ENCODE measurements at places on chromosomes 1 and 21.
A peak's percentile ranks its signal among the peaks of the same experiment; 100 is the strongest.

GRCh38 chr1:117573386-117574023, 32.3 kb upstream of the TENT5C start:
- no peak for DNase-seq

DNA sequence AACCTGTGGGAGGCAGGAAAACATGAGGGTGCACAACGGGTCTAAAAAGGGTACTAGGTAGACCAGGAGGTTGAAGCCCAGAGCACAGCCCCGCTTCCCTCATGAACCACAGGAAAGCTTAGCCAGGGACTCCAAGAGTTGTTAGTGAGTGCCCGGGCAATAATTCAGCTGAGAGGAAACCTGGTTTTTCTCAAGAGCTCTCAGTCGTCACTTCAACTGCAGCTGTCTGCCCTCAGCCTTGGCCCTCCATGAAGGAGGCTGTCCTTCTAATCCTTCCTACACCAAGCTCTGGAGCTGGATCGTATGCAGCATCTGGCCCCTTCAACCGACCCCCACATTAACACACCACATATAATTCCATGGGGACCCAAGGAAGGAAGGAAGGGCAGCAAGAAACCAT, 77.0 kb upstream of the BACE2 start:
- DNase-seq, result no peak

GRCh38 chr1:193979219-193979618, 792.8 kb upstream of the B3GALT2 start:
- DNase-seq, result no peak

GRCh38 chr1:239125027-239125426, 261.3 kb upstream of the CHRM3 start:
- no peak for DNase-seq

GRCh38 chr1:201026836-201027235, 3.3 kb upstream of the KIF21B start:
- DNase-seq, result no peak

GRCh38 chr1:235919127-235919832, 52.6 kb upstream of the LYST start:
- no peak for DNase-seq

DNA sequence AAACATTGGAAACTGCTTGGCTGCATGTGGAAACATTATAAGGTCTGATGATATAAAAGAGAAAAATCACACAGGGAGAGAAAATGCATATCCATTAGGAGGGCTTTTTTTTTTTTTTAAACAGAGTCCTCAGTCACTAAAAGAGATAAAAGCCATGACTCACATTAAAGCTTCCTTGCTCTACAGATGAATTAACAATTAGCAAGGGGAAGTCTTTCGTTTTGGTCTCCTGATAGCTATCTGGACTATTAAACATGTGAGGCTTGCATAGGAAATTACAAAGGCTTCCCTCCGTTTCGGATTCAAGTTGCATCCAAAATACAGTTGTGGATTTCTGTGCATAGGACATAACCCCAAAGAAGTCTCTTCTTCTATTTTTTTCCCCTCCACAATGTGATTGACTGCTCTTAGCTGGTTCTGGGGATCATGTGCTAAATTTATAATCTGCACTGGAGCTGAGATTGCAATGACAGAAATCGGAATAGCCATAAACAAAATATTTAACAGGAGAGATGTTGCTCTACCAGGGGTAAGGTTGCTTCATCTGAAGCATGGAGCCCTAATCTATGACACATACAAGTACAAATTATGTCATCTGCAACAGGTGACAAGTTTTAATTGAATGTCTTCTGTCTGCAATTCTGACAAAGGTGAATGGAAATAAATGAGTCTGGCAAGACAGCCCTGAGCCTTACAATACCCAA, 146.8 kb downstream of the ESRRG start:
- DNase-seq, result no peak

- DNase-seq, result no peak
These were observed 10.5 kb upstream of the ZNF644 start for GRCh38 chr1:91032349-91032748.

- no peak for DNase-seq
These were observed 611 bp upstream of the ZSWIM5 start for GRCh38 chr1:45206808-45207623.

DNA sequence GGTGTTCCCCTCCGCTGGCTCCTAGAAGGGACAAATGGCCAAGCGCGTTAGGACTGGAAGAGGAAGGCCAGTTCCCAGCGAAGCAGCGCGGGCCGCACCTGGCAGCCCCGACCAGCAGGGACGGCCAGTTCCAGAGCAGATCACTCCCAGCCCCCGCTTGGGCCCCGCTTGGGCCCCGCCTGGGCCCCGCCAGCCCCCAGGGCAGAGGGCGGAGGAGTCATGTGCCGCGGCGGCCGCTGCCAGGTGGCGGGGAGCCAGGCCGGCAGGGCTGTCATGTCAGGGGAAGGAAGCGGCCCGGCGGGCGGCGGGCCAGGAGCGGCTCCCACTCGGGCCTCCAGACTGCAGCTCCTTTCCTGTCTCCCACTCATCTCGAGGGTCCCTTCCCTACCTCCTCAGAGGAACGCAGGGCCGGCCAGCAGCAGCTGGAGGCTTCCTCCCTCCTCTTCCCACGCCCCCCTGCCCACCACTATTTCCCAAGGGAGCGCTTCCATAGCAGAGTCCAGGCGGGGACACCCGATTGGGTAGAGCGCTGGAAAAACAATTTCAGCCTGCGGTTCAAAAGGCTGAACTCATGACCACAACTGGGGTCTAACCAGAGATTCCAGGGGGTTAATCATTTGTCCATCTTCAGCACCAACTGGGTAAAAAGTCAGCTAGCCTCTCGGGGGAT, 16.5 kb downstream of the ZNF697 start:
- peak; percentile 10 for DNase-seq

DNA sequence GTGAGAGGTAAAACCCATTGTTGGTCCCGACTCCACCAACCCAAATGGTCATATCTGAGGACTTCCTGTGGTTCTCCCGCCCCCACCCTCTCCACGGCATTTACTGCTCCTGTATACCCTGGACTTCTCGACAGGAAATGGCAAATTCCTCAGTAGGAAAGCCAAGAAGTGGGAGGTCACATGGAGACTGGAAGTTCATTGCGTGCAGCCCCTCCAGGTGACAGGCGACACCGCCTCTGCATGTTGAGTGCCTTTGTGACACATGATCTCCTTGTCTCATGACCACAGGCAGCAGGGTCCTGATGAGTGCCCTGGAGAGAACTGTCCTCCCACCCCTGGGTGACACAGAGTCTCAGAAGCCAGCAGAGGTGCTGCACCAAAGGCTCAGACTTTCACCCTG, 24.2 kb downstream of the ERG start:
- DNase-seq, result no peak

DNA sequence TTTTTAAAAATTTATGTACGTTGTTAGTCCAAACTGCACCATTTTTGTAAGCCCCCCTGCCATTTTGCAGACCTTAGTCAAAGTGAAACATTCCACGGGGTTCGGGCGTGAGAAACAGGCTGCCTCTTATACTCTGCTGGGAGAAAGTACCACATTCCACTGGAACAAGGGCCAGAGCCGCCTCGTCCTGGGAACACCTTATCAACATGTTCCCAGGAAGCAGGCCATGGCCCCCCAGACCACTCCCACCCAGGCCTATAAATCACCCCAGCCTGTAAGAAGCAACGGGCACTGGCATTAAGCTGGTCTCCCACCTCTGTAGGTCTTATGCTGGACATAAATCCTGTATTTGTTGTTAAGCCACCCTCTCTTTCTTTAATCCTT, 854 bp upstream of the ZRANB2 start:
- no peak for DNase-seq

- DNase-seq, result no peak
These were observed 1.8 kb upstream of the KRTAP10-12 start for GRCh38 chr21:44695184-44695583.

DNA sequence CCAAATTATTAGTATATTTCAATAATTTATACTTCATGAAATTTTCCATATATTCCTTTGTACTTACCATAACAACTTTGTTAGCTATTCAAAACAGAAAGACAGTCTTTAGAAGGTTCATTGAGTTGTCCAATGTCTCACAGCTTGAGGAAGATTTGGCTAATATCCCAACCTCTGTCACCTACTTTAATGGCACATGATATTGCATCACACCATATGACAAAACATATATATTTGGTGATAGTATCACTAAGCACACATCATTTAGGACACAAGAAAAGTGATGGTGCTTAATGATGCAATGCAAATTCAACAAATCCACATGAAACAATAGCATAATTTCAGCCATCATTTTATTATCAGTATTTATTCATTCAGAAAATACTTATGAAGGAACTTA, 122.0 kb upstream of the BRINP3 start:
- DNase-seq, result no peak

GRCh38 chr1:246372559-246372958, 134.5 kb downstream of the SMYD3 start:
- no peak for DNase-seq

DNA sequence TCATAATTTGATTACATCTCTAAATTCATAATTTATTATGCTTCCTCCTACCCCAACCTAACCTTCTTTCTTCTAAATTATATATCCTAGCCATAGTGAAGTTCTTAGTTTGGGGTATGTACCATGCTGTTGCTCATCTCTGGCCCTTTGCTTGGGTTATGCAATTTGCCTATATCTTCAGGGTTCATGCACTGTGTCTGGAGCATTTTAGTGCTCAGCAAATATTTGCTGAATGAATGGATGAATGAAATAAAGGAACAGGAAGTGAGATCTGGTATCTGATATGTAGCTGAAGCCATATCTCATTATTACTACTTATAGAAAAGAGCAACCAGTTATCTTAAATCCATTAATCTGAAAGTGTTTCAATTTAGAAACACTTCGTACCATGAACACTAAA, 137.6 kb downstream of the GPATCH2 start:
- no peak for DNase-seq

GRCh38 chr1:54922040-54922761, 35.2 kb upstream of the DHCR24 start:
- no peak for DNase-seq

- no peak for DNase-seq
These were observed 24.6 kb downstream of the DNASE2B start for GRCh38 chr1:84422909-84423308.

DNA sequence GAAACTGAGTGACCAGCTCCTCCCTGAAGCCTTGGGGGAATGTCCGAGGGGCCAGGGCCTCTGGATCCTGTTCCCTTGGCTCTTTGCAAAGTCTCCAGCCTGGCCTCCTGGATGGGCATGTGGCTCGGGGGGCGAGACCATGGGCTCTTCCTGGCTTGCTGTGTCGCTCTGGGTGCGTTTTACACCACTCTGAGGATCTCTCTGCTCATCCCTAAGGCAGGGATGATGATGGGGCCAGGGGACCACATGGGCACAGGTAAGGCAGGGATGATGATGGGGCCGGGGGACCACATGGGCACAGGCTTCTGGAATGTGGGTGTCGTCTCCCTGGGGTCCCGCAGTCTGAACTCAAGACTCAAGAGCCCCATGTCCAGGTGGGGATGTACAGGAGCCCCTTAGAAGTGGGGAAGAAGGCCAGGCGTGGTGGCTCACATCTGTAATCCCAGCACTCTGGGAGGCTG, 17.7 kb downstream of the TP73 start:
- no peak for DNase-seq

DNA sequence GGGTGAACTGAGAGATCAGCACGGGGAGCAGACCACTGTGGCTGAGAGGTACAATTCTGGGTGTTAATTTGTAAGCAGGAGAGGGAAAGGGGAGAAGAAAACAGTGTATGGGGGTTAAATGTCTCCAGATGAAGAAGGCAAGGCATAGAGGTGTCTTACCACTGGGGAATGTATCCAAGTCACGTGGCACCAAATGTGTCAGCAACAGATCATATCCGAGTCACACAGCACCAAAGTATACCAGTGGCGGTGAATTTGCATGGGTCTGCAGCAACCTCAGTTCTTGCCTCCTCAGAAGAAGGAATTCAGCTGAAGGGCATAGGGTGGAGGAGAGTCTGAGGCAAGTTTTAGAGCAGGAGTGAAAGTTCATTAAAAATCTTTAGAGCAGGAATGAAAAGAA, 21.2 kb upstream of the SYCP1 start:
- DNase-seq, result no peak

DNA sequence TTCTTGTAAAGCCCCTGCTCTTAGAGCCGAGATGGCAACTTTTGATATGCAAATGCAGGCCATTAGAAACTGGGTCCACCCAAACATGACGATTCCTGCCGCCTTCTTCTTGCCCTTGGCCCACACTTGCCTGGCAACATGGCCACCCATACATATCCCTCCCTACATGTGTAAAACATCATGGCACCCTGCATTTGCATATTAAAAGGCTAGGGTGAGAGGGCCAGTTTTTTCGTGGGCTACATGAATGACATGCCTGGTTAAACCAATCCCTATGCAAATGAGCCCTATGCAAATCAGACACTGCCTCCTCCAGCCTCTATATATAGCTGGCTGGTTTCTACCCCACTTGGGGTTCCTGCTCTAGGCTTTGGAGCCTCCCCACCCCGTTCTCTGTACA, 18.8 kb downstream of the PLA2G2A start:
- no peak for DNase-seq

GRCh38 chr1:208007938-208008342, 97.0 kb upstream of the CD34 start:
- DNase-seq, result no peak

- DNase-seq, result no peak
These were observed 348.7 kb downstream of the PAPPA2 start for GRCh38 chr1:176811511-176812288.

GRCh38 chr1:25871086-25871703, 4.3 kb downstream of the PAQR7 start:
- no peak for DNase-seq

GRCh38 chr1:205935869-205936268, 7.4 kb downstream of the SLC26A9 start:
- no peak for DNase-seq

DNA sequence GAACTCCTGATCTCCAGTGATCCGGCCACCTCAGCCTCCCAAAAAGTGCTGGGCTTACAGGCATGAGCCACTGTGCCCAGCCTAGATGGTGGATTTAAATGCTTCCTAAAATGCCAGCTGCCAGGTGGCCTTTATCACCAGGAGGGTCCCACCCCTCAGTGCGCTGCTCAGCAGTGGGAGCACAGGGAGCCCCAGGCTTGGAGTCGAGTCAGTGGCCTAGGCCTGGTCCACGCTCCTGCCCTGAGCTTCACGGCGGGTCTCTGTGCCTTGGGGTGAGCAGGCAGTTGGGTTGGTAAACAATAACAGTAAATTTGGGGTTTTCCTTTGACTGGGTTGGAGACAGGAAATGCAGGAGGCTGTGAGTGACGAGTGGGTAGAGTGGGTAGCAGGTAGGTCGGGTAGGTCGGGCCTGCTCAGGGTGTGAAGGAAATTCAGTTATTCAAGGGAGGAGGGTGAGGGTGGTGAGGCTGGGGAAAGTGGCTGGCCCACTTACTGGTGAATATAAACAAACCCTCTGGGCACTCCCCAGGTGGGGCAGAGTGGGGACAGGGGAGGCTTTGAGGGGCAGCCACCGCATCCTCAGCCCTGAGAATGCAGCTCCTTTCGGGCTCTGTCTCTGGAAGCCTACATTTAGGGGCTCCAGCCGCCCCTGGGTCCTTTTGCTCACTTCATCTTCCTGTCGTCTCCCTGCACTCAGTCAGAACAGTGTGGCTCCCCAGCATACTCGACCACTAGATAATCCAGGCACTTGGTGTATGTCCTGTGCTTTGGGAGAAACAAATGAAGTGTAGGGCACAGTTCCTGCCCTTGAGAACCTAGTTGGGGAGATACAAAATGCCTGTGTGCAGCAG, 33.5 kb upstream of the IL19 start:
- no peak for DNase-seq

- no peak for DNase-seq
These were observed 26.7 kb upstream of the DUSP10 start for GRCh38 chr1:221768444-221769066.
